Skeletal muscle cell (primary cell): ENCODE measurements at places on chromosomes 16 and 17.

DNA sequence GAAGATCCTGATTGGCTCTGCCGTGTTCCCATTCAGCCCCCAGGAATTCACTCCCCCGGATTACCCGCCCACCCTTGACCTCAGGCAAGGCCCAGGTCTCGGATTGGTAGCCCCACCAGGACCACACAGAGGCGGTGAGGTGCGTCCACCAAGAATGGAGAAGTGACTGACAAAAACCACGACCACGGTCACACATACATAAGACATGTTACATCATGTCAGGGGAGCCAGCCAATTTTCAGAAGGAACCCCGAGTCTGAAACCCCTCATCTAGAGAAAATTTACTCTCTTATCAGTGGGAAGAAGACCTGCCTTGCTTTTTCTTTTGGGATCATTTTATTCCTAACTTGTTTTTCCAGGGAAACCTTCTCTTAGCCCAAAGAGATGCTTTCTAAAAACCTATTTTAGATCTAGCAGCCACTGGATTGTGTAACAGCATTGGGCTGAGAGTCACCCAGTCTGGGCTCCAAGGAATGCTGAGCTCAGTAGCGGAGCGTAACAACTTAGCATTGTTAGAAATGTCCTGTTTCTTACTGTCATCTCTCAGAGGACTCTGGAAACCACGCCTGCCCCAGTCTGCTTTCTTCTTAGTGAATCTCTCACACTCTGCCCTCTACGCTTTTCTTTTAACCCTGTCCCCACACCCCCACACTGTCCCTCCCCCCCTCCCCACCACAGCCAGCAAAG, 164.1 kb downstream of the CMIP start:
- no peak for DNase-seq

GRCh38 chr17:30263552-30264333, 28.0 kb downstream of the BLMH start:
- DNase-seq = no peak

DNA sequence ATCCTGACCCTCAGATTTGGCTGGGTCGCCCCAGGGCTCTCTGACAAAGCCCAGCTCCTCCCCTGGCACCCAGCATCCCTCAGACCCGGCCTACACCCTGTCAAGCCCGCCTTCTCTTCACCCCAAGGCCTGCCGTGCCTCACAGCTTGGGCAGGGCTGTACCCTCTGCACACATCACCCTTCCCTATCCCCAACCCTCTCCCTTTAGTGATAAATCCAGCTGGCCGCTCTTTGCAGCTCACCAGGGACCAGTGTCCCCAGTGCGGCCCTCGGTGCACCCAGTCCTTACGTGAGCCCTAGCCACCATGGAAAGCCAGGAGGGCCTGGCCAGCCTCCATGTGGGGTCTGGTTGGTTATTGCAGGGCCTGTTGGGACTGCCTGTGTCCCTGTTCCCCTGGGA, 74.5 kb downstream of the RAI1 start:
- no peak for DNase-seq

- DNase-seq = no peak
These were observed 12.9 kb upstream of the CACNG4 start for GRCh38 chr17:66951605-66951953.

- no peak for DNase-seq
These were observed 15.3 kb downstream of the MEAK7 start for GRCh38 chr16:84489131-84489530.

- DNase-seq = peak; percentile 44
These were observed 15.0 kb downstream of the SMIM36 start for GRCh38 chr17:55496094-55496881.

DNA sequence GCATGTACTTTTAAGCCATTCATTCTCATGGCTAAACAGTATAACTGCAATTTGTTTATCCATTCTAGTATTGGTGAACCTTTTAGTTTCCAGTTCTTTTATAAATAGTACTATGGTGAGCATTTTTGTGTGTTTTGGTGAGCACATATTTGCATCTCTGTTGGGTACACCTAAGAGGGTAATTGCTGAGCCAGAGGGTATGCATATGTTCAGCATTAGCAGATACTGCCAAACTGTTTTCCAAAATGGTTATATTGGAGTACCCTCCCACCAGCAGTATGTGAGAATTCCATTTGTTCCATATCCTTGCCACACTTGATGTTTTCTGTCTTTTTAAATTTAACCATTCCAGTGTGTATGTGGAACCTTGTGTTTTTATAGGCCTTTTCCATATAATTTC, 54.1 kb upstream of the SLC12A3 start:
- no peak for DNase-seq

DNA sequence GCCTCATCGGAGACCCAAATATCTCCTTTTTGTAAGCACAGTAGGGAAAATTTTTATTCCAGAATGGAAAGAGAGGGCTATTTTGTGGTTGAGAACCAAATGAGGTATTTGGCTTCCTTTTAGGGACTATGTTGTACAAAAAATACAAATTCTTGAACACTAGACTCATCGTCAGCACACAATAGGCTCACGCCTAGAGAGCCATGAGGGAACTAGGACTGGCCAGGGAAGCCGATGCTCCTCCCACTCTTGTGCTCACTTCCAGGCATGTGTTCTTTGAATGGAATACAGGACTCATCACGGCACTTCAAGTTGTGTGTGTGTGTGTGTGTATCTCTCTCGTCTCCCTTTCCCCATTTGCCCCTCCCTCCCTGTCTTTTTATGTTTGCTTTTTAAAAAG, 17.8 kb upstream of the BLMH start:
- no peak for DNase-seq

DNA sequence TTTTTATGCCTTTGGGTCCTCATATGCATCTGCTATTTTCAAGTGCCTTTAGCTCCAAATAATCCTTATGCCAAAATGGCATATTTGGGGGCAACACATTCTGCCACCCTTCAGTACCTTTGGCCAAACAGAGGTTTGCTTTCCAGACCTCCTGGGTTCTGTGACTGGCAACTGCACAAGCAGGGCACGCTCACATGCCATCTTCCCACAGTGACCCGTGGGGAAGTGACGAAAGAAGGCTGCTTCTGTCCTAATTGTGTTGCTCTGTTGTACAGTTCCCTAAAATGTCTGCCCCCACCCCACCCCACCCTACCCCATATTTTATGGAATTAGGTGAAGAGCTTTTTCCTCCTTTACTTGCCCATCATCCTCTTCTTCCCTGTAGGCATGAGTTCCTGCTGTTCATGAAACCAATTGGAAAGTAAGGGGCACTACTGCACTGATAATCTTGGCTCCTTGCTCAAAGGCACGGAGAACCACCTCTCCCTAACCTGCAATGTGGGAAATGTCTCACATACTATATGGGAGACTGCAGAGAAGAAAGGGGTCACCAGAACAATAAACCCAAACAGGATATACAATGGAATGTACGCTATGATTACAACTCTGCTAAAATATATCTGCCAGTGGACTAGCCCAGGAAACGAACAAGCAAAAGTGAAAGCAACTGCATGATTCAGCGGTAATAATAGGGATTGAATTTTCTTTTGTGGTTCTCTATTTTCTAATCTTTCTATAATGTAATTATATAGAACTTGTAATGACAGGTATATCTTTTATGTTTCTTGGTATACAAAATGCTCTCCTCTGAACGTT, 3.3 kb upstream of the SLFN12L start:
- DNase-seq = peak; percentile 18

- DNase-seq = no peak
These were observed 151.1 kb upstream of the GSE1 start for GRCh38 chr16:85461814-85462713.

GRCh38 chr16:592518-593306, 2.8 kb downstream of the RAB40C start:
- no peak for DNase-seq

GRCh38 chr16:46808997-46809396, 22.0 kb downstream of the C16orf87 start:
- DNase-seq = no peak

DNA sequence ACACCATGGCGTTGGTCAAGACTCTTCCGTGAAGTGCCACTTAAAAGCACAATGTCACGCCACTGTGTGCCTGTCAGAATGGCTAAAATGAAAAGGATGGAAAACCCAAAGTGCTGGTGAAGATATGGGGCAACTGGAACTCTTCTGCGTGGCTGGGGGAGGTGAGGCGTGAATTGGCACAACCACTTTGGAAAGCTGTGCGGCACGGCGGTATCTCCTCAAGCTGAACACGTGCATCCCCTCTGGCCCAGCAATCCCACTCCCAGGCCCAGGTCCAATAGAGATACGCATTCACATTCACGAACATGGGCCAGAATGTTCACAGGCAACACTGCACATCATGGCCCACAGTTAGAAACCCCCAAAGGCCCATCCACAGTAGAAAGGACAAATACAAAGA, 8.9 kb downstream of the DUSP3 start:
- DNase-seq = no peak

DNA sequence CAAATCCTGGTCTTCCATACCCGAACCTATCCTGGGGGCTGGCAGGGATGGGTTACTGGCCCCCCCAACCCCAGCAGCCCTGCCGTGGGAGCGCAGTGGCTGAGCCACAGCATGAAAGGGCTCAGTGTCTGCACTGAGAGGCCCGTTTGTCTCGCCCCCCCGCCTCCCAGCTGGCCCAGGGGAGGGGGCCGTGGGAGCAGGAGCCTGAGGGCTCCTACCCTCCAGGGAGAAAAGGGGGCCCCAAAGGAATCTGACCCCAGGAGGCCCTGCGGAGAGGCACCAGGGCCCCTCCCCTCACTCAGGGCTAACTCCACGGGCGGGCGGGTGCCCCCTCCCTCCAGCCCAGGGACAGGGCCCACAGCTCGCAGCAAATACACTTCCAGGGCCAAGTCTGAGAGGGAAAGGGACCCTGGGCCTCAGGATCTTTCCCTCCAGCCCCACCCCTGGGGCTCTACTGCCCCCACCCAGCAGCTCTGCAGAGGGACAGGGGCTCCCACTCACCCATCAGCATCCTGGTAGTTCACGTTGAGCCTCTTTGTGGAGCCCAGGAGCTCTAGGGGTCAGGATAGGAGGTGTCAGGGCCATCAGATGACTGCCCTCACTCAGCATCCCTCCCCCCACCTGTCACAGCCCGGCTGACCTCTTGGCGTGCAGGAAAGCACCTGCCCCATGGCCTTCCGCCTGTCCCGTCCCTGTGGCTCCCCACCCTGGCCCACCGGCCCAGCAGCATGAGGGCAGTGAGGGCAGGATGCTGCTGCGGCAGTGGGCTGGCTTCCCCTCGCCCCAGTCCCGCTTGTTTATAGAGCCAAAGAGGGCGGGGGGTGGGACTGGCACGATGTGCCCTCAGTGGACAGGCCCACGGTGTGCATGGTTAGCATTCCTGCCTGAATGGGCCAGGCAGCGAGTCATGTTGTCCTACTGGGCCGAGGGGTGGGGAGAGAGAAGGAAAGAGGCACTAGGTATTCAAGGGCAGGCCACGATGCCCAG, 7.3 kb downstream of the CASKIN2 start:
- no peak for DNase-seq

GRCh38 chr16:87603684-87604633, 1.7 kb downstream of the JPH3 start:
- no peak for DNase-seq

- DNase-seq = no peak
These were observed 1504.5 kb downstream of the CDH11 start for GRCh38 chr16:63617047-63617989.

DNA sequence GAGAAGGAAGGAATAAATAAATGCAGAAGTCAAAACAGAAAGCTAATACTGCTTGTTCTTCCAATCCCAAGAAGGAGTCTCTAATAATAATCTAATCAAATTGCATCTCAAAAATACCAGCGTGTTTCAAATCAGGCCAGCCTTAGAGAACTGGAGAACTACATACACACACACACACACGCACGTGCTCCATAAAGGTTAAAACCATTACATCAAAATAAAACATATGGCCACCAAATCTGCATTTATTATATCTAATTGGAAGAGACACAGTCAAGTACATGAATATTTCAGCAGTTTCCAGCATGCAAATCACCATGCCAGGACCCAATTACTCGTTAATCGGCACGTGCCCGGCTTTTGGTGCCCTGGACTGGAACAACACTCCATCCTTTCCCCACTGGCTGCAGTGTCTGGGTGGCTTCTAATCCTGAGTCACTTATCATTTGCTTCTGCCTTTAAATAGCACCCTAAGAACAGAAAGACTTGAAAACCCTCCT, 20.4 kb upstream of the KDM8 start:
- DNase-seq = no peak

GRCh38 chr17:58303971-58304749, 23.4 kb upstream of the MPO start:
- no peak for DNase-seq

DNA sequence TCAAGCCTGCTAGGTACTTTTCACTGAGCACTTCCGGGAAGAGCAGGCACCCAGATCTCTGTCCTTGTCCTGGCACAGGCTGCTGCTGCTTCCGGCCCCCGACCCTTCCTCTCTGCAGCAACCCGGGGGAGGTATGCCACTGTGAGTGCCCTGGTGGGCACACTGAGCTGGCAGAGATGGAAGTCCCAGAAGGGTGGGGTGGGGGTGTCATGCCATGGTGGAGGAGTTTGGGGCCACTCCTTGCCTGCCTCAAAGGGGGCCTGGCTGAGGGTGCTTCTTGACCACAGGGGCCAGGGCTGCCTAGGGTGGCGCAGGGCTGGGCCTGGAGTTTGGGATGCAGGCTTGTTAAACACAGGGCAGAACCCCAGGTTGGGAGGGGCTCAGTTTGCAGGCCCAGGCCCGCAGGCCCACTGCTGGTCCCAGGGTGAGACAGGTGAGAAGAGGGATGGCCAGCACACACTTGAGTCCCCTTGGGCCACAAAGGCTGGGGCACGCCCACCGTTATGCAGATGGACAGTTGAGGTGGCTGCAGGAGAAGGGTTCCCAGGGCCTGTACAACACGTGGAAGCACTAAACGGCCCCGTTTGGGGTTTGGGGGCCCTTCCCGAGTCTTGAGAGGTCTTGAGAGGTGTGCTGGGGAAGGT, 8.7 kb downstream of the TMEM235 start:
- no peak for DNase-seq

- no peak for DNase-seq
These were observed 417.8 kb upstream of the CCL2 start for GRCh38 chr17:33837281-33837680.

- peak; percentile 19 for DNase-seq
These were observed 10.5 kb upstream of the NUDT7 start for GRCh38 chr16:77711775-77712174.

GRCh38 chr17:30236766-30237165, 1.3 kb upstream of the SLC6A4 start:
- no peak for DNase-seq

DNA sequence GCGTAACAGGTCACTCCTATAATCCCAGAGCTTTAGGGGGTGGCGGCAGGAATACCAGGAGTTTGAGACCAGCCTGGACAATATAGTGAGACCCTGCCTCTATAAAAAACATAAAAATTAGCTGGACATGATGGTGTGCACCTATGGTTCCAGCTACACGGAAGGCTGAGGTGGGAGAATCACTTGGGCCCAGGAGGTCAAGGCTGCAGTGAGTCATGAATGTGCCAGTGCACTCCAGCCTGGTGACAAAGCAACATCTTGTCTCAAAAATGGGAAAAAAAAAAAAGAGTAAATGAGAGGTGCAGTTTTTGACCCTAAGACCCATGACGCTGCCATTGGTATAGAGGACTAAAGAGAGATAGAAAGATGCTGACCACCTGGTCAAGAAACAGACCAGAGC, 16.1 kb downstream of the PARN start:
- DNase-seq = no peak
